ENCODE measurements at places on chromosomes 5 and 9.

- DNase-seq: no peak
Observed at GRCh38 chr5:179800696-179801201, 5.9 kb downstream of the MGAT4B start.

GRCh38 chr5:73851471-73852181 is 225.6 kb downstream of the ARHGEF28 start:
- DNase-seq: no peak

GRCh38 chr5:173456751-173457171 is 128.5 kb upstream of the STC2 start:
- no peak for DNase-seq

- DNase-seq: no peak
Observed at GRCh38 chr9:123925161-123925560, 4.8 kb downstream of the DENND1A start.

GRCh38 chr5:31291323-31291854 is 97.9 kb downstream of the CDH6 start:
- no peak for DNase-seq

DNA sequence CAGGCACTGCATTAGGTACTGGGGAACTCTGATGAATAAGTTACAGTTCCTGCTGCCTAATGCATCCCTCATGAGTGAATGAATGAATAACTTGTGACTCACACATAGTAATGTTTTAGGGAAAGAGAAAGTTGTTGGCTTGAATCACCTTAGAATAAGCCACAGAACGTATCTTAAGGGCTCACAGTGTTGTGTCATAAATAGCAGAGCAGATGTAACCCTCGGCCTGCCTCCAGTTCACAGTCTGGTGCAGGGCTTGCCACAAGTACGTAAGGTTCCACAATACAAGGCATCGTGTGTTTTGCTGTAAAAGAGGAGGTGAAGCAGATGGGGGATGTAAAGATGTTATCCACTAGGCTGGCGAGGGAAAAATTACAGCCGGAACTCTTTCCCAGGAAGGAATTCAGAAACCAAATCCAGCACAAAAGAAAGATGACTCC is 218.7 kb downstream of the TRPM3 start:
- DNase-seq: no peak

DNA sequence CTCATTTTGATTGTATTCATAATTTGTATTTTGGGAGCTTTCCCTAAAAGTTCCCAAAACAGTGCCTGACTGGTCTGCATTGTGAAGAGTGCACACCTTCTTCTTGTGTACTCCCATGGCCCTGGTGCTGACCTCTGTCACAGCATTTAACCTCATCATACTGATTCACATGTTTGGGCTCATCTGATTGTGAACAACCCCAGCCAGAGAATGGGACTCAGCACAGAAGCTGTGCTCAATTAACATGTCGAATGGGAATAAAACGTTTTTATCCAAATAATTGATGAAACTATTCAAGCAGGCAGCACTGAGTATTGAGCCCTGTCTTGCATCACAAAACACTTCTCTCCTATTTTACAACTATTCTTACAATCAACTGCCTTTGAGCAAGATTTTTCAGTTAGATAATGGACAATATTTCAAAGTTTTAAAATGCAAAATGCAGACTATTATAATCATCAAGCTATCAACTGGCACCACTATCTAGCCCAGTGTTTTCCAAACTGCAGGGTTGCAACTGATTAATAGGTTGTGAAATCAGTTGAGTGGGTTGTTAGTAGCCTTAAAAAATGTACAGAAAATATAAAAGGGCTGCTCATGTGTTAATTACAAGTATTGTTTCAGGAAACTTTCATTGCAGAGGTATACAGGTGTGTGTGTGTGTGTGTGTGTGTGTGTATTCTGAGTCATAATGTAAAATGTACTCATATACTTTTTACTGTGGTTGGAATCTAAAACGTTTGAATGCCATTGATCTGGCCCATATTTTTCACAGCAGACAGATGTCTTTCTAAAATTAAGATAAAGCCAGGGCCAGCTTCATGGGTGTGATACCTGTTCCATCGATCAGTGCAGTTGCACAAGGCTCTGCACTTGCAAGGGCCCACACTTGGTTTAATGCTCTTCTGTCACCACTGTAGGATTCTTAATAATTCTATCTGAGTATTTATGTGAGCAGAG is 190.5 kb downstream of the PIK3R1 start:
- no peak for DNase-seq

GRCh38 chr5:54484219-54484894 is 28.9 kb downstream of the HSPB3 start:
- no peak for DNase-seq

- no peak for DNase-seq
Observed at GRCh38 chr5:61467766-61468482, 135.9 kb downstream of the ZSWIM6 start.

DNA sequence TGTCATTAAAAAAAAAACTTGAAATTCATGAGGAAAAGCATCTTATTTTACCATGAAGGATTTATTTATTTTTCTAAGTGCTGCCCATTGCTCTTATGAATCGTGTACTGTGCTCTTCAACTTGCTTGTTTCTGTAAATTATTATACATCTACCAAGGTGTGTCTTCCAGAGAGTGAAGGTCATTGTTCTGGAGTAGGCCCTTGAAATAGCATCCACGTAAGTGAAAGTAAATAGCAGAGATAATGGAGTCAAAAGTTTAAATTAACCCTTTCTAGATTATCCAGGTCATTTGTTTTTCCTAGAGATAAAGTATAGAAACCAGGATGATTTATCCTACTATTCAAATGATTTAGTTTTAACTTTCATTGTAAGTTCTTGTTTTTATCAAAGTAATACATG is 473.1 kb downstream of the DIRAS2 start:
- DNase-seq: no peak

GRCh38 chr9:33388110-33388994 is 14.0 kb downstream of the AQP7 start:
- DNase-seq: no peak

DNA sequence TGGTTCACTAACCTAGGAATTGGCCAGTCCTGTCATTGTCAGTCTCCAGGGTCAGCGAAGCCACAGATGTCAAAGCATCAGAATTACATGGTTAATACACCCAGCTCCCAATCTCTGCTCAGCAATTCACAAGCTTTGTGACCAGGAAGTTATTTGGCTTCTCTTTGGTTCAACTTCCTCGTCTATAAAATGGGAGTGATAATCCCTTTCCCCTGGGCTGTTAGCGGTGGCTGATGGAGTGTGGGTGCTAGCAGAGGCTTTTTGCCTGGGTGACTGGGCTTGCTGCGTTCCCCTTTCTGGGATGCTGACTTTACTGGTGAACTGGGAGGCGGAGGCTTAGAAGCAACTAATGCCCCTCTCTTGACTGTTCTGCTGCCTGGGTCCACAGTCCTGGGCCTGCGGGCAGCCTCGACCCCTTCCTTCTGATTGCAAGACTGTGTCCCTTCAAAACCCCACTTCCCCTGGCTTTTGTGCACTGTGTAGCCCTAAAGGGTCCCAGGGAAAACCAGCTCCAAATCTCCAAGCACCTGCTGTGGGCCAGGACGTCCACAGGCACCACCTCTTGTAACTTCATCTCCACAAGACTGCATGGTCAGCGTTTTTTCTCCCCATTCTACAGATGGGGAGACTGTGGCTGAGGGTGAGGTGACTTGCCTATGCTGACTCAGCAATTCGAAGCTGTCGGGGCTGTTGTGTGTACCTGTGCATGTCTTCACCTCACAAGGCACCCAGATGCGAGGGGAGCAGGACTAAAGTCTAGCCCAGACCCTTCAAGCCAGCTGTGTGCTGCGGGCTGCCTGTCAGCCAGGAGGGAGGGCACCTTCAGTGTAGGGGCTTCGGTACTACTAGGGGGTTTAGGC is 45.2 kb upstream of the NEURL1B start:
- DNase-seq: no peak
